ENCODE measurements at places on chromosomes 7 and 10.

GRCh38 chr10:63525021-63525420, 3.8 kb downstream of the REEP3 start:
- no peak for DNase-seq

- no peak for DNase-seq
Measured at GRCh38 chr7:77858278-77858677, 59.7 kb downstream of the PHTF2 start.

- DNase-seq = no peak
Measured at GRCh38 chr7:128458956-128459355, 3.3 kb downstream of the HILPDA start.

DNA sequence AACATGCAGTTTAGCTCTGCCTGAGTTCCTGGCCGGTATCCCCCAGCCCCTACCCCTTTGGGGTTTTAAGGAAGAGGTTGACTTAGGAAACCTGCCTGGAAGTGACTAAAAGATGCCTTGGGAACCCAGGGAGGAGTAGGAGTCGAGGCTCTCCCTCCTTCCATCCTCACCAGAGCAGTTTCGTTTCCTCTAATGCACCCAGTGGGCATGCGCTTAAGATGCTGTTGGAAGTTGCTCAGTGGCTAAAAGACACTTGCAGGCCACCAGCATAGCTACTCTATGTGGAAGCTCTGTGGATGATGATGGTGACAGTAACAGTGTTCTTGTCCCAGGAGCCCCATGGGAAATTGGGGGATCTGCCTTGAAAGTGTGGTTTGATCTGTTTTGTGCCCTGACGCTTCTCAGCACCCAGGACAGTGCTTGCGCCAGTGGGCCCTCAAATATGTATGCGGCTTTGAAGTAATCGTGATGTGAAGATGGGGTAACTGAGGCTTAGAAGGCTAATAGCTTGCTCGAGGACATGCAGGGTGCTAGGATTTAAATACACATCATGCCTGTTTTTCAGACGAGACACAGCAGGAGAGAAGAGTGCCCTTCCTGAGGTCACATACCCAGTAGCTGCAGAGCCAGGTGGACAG, 32.0 kb downstream of the TBATA start:
- no peak for DNase-seq

- no peak for DNase-seq
Measured at GRCh38 chr7:2602406-2603043, 29.3 kb upstream of the TTYH3 start.

DNA sequence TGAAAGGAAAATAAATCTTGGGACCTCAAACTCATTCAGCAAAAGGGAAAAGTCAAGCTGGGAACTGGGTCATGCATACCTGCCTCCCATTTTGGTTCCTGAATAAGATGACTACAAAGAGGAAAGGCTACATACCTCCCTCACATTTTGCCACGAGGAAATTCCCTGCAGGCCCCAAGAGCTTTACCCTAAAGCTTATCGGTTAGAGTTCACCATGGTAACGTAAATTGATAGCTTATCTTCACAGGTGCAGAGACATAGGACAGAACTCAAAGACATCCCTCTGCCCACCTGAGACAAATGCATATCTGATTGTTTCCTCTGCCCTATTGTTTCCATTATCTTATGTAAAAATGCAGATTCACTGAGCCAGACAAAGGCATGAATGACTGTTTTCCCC, 31.5 kb upstream of the GRB10 start:
- DNase-seq = no peak

GRCh38 chr7:103752995-103753394, 236.5 kb downstream of the RELN start:
- DNase-seq = no peak

GRCh38 chr10:3107426-3107961, 40.1 kb downstream of the PFKP start:
- DNase-seq = peak; percentile 70

DNA sequence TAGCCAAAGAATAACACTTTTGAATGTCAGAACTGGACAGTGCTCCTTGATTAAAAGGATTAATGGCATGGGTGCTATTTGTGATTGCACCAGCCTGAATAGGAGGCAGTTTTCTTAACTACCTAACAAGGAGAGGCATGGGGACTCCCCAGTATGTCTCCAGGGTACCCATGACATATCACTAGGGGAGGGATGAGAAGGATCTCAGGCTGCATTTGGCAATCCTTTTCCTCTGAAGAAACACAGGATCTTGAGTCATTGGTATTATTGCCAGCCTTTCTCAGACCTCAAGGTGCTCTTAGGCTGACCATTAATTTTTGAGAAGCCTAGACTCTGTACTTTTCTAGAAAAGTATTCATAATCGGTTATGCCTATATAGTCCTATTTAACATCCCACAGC, 77.5 kb upstream of the NPVF start:
- DNase-seq = no peak

GRCh38 chr7:74324531-74325209, 35.5 kb downstream of the CLIP2 start:
- DNase-seq = peak; percentile 79

DNA sequence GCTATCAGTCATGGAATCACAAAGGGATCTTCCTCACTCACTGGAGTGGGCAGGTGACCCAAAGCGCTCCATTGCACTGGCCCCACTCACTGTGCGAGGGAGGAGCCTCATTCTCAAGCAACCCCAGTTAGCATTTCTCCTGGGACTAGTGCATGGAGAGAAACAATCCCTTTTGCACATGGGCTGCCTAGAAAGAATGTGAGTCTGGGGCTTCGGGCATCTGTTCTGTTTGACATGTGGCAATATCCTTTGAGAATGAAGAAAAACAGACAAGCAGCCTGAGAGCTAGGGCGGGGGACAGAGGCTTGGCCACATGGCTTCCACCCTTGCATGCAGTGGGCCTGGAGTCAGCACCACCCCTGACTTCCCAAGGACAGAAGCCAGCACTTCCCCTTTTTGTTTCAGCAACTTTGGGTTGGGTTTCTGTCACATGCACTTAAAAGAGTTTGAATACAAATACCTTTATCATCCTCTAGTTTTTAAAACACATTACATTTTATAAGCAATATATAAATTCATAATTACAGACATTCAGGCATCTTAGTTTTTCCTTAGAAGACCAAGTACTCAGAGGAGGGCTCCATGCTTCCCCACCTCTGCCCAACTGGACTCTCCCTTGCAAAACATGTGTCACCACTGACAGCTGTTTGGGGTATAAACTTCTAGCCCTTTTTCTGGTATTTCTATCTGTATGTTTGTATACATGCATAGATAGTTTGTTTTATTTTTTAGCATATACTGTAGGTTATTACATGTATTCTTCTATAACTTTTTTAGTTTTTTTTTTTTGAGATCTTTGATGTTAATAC, 73.8 kb downstream of the RBM20 start:
- no peak for DNase-seq

GRCh38 chr7:6419310-6419773, 28.4 kb downstream of the DAGLB start:
- DNase-seq = no peak

- DNase-seq = no peak
Measured at GRCh38 chr7:80044796-80045195, 89.8 kb upstream of the GNAI1 start.

DNA sequence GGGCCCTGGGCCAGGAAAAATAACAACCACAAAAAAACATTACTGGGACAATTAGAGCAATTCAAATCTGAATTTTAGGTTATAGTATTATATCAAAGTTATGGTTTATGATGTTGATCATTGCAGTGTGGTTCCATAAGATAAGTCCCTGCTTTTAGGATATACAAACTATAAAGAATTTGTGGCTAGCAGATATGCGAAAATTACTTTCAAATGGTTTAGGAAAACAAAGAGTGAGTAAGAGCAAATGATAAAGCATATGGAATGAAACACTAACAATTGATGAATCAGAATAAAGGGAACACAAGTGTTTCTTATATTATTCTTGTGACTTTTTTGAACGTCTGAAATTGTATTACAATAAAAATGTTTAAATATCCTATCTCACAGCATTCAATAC, 64.4 kb upstream of the HECTD2 start:
- DNase-seq = no peak

DNA sequence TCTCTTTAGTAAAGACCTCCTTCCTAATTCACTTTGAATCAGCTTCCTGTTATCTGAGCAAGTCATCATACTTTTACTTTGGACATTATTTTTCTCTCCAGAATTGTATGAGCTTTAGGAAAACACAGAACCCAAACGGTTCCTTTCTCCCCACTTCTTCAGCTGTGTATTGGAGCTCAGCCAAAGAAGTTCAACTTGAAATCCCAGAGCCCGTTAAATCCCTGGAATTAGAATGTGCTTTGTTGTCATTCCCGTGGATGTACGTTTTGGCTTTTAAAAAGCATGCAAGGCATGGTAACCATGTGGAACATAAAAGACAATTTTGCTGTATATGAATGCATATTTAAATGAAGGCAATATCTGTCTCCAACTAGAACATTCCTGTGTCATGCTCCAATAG, 46.6 kb downstream of the AGMO start:
- DNase-seq = no peak

DNA sequence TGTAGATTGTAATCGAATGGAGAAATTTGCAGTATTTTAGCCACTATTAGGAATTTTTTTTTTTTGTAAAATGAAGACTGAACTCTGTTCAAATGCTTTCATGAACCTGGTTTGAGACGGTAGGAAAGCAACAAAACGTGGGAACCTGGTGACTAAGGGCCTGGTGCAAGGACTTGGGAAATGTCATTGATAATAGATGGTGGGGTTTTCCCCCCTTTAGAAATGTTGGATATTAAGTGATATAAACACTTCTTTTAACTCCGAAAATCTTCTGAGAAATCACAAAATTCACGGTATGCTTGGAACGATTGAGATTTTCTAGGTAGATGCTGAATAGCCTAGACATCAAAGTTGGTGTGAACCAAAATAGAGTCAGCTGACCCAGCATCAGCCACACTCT, 6.4 kb downstream of the IFIT2 start:
- no peak for DNase-seq

- DNase-seq = no peak
Measured at GRCh38 chr7:124059375-124059774, 26.5 kb upstream of the TMEM229A start.

DNA sequence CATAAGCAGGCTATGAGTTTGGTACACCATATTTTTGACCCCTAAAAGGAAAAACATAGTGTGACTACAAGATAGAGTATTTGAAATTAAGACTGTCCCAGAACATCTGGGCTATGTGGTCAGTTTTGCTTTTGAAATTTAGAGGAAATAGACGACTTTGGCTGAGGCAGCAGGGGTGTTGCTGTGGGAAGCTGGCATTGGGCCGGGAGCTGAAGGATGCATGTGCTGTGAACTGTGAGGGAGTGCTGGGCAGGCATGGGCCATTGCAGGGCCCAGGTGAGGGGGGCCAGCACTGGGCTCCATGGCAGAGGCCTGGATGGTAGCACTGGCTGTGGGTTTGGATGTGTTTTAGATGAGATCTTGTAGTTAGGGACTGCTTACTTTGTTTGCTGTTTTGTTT, 168.3 kb downstream of the BMPER start:
- DNase-seq = no peak

DNA sequence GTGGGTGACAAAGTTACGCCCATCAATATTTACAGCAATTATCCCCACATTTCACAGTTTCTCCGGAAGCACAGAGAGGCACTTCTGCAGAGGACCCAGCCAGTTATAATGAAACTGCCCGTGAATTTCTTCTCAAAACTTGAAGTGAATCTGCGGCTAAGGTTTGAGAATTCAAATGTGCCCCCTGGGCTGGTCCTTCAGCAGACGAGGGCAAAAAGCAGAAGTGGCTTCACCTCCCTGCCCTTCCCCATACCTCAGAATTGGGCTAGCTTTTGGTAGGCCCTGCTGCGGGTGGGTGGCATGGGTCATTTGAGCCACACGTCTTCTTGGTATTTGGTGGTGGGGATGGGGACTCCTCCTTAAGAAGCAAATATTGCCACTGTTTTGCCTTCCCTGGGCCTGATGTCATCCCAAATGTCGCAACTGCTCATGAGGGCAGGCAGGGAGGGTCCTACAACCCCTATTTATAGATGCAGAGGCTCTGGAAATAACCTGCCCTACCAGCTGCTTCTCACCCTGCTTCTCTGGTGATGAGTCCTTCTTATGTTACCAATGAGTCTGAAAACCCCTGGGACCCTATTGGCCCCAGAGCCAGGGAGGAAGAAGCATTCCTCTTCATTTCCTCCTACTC, 16.6 kb upstream of the WDFY4 start:
- no peak for DNase-seq

- DNase-seq = no peak
Measured at GRCh38 chr10:132900211-132900756, 42.1 kb downstream of the CFAP46 start.

GRCh38 chr7:16773326-16773725, 19.8 kb downstream of the TSPAN13 start:
- no peak for DNase-seq

DNA sequence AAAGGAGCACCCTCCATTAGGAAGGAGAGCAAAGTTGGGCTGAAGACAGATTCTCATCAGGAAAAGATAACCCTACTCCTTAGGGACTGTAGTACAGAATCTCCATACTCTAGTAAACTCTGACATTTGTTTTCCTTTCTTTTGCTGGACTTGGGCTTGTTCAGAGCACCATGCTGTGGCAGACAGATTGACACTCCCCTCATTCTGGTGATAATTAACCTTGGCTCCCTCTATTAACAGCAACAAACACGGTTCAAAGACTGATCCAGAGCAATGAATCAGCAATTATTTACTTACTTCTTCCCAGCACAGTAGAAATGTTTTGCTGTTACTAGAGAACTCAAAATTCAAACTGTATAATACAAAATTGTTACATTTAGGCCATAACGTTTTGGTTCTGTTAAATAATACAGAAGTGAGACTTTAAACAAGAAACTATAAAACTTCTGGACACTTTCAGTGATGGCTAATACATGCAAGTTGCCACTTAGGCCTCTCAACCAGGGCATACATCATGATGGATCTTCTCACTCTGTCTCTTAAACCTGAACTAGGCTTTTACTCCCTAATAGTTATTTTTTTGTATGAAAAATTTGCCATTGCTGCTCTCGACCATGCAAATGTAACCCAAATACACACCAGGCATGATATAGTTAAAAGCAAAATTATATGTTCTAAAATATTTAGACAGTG, 639.0 kb downstream of the IPMK start:
- DNase-seq = no peak

GRCh38 chr10:132355754-132356153, 23.8 kb downstream of the LRRC27 start:
- no peak for DNase-seq

DNA sequence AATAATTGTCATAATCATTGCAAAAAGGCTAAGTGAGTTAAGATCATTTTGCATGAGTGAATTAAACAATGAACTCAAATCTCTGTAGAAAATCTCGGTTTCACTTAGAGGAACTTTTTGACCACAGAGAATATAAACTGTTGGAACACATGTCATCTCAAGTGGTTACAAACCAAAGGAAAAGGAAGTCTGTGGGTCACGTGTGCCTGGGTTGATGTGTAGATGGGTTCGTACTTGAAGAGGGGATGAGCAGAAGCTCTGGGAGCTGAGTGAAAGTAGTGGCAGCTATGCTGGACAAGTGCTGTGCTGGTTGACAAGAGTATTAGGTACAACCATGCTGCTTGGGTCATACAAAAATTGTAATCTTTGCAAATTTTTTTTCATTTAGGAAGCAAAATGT, 35.0 kb downstream of the GLRX3 start:
- DNase-seq = no peak
